ENCODE measurements at places on chromosomes 13 and 19.

GRCh38 chr19:18931316-18932162 lies 9.5 kb downstream of the HOMER3 start:
- no peak for DNase-seq

DNA sequence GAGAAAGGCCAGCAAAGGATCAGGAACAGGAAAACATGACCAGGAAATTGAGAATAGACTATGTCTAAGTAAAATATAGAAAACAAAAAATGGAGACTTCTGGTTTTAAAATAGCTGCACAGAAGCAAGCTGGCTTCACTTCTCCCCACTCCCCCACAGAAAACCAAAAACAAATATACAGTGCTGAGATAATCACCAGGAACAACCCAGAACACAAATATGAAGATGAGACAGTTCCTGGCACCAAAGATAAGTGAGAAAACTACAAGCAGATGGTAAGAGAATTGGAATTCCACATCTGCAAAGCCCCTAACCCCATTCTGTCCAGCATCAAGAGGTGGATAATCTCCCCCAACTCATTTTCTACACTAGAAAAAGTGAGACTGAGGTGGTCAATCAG lies 397.7 kb downstream of the SUCLA2 start:
- DNase-seq, result no peak

GRCh38 chr13:61275251-61275650 lies 140.4 kb downstream of the PCDH20 start:
- no peak for DNase-seq

DNA sequence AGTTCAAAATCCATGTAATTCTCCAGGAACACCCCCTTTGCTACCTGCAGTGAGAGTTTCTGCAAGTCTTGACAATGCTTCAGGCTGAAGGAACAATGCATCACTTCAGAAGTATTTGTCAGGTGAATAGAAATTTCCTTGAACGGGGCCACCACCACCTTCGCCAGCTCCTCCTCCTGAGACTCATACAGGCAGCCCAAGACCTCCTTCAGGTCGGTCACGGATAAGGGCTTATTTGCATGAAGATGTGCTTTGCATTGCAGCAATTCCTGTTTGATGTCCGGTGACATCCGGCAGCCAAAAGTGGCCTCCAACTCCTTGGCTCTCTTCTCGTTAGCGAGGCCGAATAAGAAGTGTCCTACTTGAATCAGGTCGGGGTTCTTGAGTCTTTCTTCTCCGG lies 8.4 kb downstream of the NLRP7 start:
- DNase-seq, result no peak

GRCh38 chr19:55431183-55431582 lies 11.9 kb downstream of the SHISA7 start:
- DNase-seq, result no peak

DNA sequence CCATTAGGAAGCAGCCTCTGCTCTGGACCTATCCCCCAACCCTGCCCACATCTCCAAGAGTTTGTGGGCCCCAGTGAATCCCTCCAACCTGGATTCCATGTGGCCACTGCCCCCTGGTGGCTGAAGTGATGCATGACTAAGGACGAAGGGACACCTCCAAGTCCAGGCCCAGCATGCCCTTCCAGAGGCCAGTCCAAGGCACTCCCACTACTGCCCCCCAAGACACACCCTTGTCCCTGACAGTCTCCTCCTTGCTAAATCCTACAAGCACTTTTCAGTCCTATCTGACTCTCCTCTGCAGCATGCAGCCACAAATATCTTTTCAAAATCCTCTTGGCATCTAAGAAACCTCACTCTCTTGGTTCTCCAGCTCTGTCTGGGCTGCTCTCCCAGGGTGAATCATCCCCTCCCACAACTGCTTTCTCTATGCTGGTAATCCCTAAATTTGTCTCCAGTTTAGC lies 33.0 kb downstream of the DEDD2 start:
- peak; percentile 80 for DNase-seq

DNA sequence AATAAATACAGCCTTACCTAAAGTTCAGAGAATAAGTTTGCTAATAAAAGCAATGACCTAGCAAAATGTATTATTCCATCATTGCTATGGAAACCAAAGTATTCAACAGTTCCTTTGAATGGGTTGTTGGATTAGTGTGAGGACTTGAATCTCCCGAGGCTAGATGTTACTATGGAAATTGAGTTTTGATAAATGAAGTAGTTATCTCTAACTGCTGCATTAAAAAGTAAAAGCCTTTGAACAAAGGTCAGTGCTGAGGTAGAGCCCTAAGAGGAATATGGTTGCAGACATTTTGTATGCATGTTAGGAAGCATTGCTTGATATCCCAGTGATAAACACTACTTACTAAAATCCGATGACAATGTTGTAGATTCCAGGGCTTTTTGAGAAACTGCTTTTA lies 6.2 kb downstream of the KLF5 start:
- no peak for DNase-seq

DNA sequence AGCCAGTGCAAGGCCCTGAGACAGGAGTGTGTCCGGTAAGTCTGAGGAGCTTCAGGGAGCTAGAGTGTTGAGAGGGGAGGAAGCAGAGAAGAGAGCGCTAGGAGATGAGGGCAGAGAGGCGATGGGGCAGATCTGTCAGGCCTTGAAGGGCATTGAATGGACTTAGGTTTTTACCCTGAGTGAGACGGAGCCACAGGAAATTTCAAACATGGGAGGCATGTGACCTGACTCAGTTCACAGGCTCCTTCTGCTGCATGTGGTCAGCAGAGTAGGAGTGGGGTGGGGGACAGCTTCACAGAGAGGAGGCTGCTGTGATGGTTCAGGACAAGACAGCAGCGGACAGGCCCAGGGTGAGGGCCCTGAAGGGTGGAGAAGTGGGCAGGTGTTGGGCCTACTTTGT lies 2.5 kb upstream of the FAM98C start:
- DNase-seq, result no peak

- DNase-seq, result no peak
Observed at GRCh38 chr13:98446234-98446621, 130.7 kb downstream of the STK24 start.

- peak; percentile 94 for DNase-seq
Observed at GRCh38 chr19:3343619-3344502, 22.5 kb upstream of the NFIC start.

GRCh38 chr13:32135056-32135390 lies 103.4 kb downstream of the FRY start:
- DNase-seq, result no peak

DNA sequence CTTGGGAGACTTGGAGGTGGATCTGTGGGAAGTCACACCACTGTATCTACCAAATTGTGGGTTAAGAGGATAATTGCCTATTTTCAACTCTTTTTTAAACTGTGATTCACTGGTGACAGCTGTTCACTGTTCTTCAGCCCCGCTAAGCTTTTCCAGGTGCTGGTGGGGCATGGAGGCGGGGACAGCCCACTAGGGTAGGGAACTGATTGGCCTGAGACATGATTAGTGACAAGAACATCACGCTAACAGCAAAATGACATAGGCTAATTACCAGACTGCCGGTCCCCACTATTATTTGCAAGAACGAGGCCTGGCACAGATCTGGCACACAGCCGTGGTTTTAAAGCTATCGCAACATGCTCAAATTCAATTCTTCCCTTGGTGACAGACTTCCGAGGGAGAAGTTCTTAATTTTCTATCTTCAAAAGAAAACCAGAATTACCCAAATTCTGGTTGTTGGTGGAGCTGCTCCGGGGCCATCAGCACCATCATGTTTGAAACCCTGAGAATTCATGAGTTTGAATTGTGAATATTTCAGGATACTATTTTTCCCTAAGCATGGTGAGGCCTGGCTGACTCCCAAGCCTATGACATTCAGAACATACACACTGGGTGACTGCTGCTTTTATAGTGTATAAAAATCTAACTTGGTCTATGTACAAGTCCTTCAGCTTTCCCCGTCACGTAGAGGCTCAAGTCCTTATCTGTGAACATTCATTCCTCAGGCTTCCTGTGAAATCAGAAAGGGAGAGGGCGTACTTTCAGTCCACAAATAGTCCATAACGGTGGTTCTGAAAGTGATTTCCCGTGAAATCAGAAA lies 17.9 kb downstream of the DOCK9 start:
- no peak for DNase-seq

DNA sequence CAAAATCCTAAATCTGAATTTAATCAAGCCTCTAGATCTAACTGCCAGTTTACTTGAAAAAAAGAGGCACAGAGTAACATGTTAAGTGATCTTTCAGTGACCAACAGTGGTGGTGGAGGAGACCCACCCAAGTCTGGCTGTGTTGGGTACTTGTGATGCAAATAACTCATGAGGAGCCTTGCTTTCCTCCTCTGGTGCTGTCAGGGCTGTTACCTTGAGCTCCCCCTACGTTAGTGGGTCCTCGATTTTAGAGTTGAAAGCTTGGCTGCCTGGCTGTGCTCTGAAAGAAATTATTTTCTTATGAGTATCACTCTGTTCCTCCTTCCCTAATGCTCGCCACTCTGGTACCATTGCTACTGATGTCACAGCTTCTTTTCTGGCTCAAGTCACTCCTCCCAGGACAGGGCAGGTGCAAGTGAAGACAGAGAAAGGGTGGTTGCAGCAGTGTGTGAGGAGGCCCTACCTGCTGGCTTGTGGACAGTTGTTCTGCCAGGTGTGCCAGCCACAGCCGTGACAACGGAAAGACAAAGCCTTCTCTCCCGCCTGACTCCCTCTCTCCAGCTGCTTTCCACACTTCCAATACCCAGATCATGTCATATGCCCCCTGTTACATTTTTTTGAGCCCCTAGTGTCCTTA lies 6.5 kb upstream of the SUPT20H start:
- no peak for DNase-seq

DNA sequence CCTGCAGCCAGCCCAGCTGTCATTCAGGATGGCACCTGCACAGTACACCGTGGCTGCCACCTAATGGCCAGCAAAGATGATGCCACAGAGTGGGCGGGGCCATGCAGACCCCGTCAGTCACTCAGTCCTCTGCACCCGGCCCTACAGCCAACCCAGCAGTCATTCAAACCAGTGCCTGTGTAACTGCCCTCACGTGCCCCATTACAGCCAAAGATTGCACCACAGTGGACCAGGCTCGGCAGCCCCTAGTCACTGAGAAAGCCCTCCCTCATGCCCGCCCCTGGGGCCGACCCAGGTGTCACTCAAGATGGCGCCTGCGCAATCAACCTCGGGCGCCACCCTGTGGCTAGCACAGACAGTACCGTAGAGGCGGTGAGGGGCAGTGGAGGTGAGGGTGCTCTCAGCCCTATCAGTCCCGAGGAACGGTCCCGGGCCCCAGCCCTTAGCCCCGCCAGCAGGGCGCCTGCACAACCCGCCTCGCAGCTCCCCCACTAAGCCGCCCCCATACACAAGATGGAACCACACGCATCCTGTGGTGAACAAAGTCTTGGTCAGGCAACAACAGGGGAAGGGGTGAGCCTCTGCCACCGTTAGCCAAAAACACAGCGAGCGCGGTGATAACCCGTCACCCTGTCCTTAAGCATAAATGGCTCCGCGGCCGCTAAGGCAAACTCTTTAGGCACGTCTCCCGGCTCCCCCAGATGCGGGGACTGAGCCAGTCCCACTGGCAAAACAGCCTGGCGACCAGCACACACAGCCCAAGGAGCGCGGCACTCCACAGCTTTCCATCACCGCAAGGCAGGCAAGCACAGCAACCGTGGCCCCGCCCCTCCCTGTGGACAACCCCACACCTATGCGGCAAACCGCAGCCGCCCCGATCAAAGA lies 2.3 kb downstream of the PEG3 start:
- peak; percentile 80 for DNase-seq

GRCh38 chr19:17576758-17577456 lies 21.5 kb downstream of the COLGALT1 start:
- DNase-seq, result no peak

GRCh38 chr13:113633485-113633873 lies 24.5 kb downstream of the ATP4B start:
- DNase-seq, result no peak

- no peak for DNase-seq
Observed at GRCh38 chr19:38527466-38528136, 90.2 kb downstream of the MAP4K1 start.

DNA sequence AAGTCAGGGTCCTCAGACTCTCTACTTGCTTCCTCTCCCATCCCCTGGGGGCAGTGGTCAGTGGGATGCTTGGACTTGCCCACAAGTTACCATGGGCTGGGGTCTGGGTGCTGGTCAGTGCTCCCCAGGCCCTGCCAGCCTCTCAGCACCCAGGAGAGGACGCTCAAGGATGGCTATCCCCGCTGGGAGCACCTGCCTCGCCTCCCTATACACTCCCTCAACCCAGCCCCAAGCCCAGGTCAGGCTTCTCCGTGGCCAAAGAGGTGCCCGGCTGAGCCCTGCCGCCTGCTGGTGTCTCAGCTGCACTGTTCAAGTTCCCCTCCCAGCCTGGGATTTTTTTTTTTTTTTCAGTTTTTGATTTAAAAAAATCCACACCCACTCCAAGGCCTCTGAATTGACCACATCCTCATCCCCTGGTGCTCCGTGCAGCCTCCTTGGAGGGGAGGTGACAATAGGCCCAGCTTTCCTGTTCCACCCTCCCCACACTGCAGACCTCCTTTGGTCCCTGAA lies 10.8 kb downstream of the F2RL3 start:
- peak; percentile 29 for DNase-seq

- no peak for DNase-seq
Observed at GRCh38 chr19:29410601-29411000, 115.2 kb upstream of the VSTM2B start.

DNA sequence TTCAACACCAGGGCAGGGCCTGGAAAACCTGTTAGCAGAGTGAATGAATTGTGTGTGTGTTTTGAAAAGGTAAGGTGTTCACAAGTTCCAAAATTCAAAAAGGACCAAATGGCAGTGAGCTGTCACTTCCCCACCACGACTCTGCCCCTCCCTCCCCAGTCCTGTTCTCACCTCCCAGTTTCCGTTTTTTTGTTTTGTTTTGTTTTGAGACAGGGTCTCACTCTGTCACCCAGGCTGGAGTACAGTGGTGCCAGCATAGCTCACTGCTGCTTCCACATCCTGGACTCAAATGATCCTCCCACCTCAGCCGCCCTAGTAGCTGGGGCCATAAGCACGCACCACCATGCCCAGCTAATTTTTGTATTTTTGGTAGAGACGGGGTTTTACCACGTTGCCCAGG lies 20.3 kb upstream of the BCL3 start:
- DNase-seq, result no peak

- DNase-seq, result no peak
Observed at GRCh38 chr13:60335531-60335930, 61.5 kb upstream of the TDRD3 start.

GRCh38 chr13:50340146-50340545 lies 324.9 kb downstream of the KCNRG start:
- no peak for DNase-seq

DNA sequence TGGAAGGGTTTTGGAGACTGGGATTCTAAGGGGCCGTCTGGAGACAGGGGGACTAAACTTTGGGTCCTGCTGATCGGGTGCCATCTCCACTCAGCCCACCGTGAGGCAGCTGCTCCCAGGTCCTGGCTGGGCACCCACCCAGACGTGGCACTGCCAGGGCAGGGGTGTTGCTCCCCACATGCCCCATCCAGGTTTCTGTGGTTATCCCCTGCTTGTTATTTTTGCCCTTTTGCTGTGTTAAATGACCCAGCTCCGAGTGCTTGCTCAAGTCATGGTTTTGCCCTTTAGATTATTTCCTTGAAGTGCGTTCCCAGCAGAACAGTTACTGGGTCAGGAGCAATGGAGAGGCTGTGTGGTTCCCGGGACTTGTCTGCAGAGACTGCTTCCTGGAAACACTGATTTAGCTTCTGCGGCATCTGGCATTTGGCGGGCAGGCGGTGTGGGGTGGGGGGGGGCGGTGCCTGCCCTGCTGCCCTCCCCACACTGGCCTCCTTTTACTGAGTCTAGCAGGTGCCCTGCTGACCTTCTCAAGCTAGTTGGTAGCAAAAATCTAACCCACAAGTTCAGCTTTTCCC lies 1.9 kb downstream of the RAB11B start:
- DNase-seq, result peak; percentile 86

- DNase-seq, result peak; percentile 49
Observed at GRCh38 chr19:29645911-29646310, 19.4 kb upstream of the PLEKHF1 start.

GRCh38 chr19:21492947-21493906 lies 12.2 kb upstream of the ZNF429 start:
- no peak for DNase-seq

All from body of pancreas (tissue), 4 donors.